ENCODE measurements at places on chromosomes 12 and 14.

DNA sequence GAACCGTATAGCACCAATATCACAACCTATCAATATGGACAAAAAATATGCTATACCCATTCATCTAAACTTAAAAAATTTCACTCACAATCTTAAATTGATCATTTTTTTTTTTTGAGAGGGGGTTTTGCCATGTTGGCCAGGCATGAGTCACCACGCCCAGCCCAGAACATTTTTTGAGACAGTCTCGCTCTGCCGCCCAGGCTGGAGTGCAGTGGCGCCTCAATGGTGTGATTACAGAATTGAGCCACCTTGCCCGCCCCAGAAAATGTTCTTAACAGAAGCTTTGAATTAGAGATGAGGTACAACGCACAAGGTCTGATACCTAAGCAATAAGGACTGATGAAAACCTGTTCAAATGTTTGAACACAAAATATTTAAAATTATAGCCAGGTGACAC, 15.8 kb upstream of the ATP5F1B start:
- no peak for DNase-seq

GRCh38 chr12:23666866-23667265, 282.6 kb downstream of the SOX5 start:
- DNase-seq, result no peak

GRCh38 chr12:988646-989045, 2.4 kb upstream of the ERC1 start:
- DNase-seq, result no peak

GRCh38 chr14:46368275-46368674, 283.3 kb downstream of the RPL10L start:
- no peak for DNase-seq

DNA sequence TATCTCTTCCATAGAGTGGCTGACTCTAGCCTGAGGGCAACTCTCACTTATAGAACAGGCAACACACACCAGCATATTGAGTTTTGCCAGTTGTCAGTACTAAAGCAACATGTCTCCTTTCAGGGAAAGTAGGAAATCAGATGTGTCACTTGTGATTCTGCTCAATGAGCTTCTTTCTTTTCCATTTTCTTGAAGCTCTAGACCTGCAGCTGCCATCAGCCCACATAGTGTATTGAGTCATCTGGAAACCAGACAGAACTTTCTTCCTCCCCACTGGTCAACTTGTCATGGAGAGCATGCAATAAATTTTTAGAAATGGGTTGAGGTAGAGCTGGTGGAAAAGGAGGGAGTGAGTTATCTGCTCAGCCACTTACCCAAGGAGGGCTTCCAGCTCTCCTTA, 209.0 kb upstream of the PLEKHG7 start:
- no peak for DNase-seq

DNA sequence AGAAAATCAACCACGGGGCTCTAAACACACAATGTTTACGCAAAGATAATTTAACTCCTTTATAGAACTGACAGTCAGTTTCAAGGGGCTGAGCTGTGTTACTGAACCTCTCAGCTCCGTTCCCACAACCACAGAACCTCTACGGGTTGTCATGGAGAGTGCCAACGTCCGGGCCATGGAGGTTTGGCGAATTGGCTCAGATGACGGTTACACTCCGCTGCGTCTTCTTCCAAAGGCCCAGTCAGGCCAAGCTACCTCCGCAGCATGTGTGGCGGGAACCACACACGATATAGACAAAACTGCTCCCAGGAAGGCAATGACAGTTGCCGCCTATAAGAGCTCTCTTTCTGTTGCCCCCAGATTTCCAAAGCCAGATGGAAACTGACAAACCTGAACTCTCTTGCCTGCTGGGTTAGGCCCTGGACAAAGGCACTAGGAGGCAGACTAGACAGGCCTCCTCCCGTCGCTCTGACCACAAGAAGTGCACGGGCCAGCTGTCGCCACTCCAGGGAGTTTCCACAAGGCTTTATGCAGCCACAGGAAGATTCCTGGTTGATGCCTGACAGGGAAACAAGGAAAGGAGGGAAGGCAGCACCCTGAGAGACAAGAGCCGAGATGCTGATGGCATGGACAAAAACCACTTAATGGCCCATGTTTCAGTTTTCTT, 30.3 kb downstream of the CCDC88C start:
- no peak for DNase-seq

GRCh38 chr12:91356405-91356804, 173.8 kb upstream of the DCN start:
- no peak for DNase-seq

- DNase-seq, result peak; percentile 57
Observed at GRCh38 chr12:53174881-53175491, 5.5 kb upstream of the ZNF740 start.

- DNase-seq, result no peak
Observed at GRCh38 chr14:75188520-75189268, 12.3 kb upstream of the TMED10 start.

GRCh38 chr12:34206061-34206785, 183.9 kb downstream of the ALG10 start:
- peak; percentile 67 for DNase-seq

- no peak for DNase-seq
Observed at GRCh38 chr12:15650399-15651128, 138.6 kb downstream of the EPS8 start.

GRCh38 chr12:91836264-91836663, 309.4 kb downstream of the BTG1 start:
- DNase-seq, result no peak

- DNase-seq, result no peak
Observed at GRCh38 chr12:92912052-92912451, 17.0 kb downstream of the EEA1 start.

DNA sequence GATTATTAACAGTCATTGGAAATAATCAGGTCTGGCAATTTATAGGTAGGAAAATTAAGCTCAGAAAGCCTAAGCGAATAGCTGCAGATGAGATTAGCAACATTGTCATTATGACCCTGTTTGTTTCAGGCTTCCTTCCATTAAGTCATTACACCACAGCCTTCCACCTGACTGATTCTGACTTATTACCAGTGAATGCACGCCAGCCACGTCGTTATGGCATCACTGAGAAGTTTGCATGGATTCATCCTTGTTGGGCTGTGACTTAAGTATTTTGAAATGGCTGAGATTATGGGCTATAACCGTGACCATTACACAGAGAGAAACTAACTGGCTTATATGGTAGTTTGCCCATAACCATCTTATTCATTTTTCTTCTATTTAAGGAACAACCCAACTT, 18.6 kb downstream of the RASSF8 start:
- DNase-seq, result no peak

GRCh38 chr12:2344885-2345284, 292.1 kb downstream of the CACNA1C start:
- peak; percentile 12 for DNase-seq

DNA sequence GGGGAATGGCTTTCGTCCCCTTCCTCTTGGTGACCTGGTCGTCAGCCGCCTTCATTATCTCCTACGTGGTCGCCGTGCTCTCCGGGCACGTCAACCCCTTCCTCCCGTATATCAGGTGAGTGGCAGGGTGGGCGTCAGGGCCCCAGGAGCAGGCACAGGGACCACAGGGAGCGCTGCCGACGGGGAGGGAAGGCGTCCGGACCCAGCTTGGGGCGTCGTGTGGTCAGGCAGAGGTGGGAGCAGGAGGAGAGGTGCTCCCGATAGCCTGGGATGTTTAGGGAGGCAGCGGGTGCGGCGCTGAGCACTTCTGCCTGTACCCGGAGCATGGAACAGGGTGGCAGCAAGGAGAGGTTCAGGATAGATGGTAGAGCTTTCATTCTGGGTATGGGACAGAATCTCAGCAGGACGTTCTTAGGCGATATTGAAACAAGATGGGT, 444 bp downstream of the DRAM1 start:
- DNase-seq, result no peak

- DNase-seq, result no peak
Observed at GRCh38 chr12:45379261-45379660, 163.4 kb downstream of the ANO6 start.

- no peak for DNase-seq
Observed at GRCh38 chr14:47210099-47210498, 465.3 kb downstream of the MDGA2 start.

DNA sequence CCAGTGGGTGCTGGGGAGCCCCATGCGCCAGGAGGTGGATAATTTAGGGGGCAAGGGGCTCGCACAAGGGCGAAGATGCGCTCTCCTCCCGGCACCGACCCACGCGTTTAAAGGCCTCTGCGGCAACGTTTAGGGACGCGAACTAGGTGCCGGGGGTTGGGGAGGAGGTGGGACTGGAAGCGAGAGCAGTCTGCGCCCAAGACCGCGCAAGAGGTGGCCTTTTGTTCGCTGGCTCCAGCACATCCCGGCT, 1.3 kb downstream of the SLC38A1 start:
- no peak for DNase-seq

GRCh38 chr14:54782751-54783659, 119.6 kb downstream of the GCH1 start:
- DNase-seq, result peak; percentile 69

DNA sequence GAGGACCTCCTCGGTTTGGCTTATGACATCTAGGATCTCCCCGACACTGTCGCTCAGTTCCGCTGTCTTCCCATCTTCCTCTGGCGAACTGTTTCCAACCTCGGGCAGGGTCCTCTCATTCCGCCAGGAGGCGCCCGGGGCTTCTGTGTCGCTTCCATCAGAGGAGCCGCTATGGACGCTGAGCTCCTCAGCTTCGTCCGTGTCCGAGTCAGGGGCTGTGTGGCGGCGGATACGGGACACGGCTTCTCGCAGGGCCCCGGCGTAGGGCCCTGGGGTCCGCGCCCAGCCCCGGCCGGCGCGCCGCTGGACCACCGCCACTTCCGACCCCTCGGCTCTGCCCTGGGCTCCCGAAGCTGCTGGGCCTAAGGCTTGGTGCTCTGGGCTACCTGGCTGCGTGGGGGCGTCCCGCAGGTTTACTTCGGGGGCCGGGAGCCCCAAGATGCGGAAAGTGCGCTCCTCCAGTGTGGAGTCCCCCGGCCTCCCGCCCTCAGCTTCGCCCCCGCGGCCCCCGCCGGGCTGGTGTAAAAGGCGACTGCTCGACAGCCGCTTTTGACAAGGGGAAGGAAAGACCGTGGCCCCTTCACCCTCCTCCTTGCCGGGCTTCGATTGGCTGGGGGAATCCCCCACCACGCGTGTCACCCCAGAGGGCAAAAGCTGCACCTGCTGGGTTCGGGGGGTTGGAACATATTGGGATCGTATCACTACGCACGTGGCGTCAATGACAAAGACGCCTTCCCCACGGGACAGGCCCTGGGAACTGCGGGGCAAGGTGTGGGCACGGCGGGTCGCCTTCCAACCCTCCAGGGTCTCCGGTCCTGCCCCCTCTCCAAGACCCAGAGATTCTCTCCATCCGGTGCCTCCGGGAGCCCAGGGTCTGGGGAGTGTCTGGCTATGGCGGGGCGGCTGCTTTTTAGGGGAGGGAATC, 2.1 kb downstream of the DDN start:
- DNase-seq, result peak; percentile 92

DNA sequence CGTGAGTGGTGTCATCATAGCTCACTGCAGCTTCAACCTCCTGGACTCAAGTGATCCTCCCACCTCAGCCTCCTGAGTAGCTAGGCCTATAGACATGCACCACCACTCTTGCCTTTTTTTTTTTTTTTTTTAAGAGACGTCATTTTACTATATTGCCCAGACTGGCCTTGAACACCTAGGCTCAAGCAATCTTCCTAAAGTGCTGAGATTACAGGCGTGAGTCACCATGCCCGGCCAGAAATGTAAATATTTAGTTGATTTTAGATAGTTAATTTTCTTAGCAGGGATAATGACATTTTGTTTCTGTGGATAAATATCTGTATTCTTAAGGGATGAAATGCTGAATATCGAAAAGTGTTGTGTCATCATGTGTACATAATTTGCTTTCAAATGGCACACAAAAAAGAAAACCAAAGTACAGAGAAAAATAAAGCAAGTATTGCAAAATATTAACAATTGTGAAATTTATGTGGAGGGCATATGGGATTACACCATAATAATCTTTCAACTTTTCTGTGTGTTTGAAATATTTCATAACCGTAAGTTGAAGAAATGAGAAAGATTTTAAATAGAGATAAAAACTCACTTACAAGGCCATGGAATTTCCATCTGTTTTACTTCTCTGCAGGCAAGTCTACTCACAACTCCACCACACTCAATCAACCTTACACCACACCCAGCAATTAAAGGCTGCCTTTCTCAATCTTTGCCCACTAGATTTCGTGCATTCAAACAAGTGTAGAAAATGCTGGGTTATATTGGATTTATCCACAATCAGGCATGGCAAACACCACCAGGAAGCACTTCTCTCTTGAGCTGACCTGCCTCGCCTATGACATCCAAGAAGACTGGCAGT, 93.7 kb downstream of the SPTSSA start:
- no peak for DNase-seq

DNA sequence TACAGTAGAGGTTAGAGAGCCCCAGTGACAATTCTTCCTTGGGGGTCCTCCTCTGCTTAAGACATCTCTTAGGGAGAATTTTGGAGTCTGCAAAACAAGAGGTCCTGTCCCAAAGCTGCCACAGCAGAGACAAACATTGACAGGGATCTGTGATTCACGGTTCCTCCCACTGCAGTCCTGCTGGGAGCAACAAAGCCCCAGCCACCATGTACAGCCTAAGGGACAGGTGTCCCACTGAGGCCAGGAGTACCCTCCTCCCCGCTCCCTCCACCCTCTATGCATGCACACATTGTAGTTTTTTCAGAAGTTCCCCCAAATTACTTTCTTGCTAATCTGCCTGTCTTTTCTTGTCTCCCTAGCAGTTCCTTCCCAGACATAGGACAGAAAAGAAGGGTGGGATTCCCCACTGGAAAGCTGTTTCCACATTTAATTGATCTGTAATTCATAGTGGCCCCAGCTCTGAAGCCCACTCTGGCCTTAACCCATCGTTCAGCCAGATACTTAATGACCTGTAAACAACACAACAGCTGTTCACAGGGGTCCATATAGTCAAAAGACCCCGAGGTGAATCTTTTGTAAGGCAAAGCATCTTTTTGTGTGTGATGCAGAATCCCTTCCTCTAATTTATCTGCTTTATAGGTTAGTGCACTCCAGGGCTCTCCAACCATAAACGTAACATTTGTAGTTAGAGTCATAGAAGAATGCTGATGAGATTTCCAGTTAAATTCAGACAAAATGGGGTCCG, 13.9 kb upstream of the PRICKLE1 start:
- no peak for DNase-seq

DNA sequence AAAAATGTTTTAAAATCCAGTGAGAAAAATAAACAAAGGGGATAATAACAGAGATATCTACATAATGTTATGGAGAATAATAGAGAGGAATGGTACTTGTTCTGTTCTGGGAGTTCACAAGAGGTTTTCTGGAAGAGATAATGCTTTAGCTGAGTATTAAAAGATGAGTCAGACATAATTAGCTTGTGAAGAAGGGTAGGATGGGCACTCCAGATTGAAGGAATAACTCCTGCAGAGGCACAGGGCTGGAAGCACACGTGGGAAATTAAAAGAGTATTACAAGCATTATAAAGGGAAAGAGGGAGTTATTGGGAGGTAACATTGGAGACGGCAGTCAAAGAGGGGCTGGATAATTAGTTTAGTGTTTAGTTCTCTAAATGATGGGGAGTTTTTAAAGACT, 124.9 kb upstream of the BTG1 start:
- no peak for DNase-seq

Measured in mesenteric fat pad (tissue), 1 donor.